ENCODE measurements at places on chromosomes 3 and 15.

- no peak for DNase-seq
These were observed 80.6 kb downstream of the ADAMTSL3 start for GRCh38 chr15:83734487-83734886.

DNA sequence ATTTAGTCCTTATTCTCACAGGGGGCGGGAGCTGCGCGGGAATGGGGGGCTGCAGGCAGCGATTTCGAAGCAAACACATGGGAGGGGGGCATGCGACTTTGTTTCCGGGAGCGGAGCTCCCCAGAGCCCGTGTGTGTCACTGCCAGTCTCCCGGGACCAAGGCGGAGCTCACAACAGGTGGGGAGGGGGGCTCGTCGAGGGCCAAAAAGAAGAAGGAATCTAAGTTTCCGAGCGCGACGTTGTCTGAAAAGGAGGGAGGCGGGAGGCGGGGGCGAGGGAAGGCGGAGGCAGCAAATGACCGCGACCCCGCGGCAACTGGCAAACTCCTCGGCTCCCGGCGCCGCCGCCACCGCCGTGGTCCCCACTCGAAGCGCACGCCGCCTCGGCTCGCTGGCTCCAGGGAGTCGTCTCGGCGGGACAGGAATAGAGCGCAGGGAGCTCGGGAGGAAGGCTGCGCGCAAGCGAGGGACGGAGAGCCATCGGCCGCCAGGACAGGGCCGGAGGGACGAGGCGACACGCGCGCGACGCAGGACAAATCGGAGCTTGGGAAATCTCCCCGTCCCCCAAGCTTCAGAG, 1.4 kb downstream of the FOXP1 start:
- peak; percentile 31 for DNase-seq

GRCh38 chr3:184523825-184524615, 37.6 kb upstream of the EPHB3 start:
- DNase-seq, result no peak

GRCh38 chr15:62546628-62547027, 381.5 kb upstream of the C2CD4B start:
- no peak for DNase-seq

DNA sequence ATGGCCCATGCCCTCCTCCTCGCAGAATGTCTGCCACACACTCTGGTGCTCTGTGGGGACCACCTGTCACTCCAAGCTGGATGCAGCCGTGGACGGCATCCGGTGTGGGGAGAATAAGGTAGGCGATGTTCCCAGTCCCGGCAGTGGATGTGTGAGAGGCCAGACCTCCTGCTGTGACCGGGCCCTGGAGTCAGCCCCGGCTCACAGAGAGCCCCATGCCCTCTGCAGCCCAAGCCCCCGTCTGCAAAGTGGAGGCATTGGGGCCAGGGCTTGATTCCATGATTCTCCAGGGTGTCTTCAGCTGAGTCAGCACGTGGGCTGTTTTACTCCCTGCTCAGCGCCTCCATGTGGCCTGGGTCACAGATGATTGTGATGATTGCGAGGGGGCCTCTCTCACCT, 32.2 kb downstream of the GOLGA6L10 start:
- DNase-seq, result no peak

GRCh38 chr3:151156618-151157216, 46.3 kb downstream of the GPR171 start:
- DNase-seq, result no peak

- peak; percentile 14 for DNase-seq
These were observed 697 bp downstream of the CHSY1 start for GRCh38 chr15:101250873-101251829.

DNA sequence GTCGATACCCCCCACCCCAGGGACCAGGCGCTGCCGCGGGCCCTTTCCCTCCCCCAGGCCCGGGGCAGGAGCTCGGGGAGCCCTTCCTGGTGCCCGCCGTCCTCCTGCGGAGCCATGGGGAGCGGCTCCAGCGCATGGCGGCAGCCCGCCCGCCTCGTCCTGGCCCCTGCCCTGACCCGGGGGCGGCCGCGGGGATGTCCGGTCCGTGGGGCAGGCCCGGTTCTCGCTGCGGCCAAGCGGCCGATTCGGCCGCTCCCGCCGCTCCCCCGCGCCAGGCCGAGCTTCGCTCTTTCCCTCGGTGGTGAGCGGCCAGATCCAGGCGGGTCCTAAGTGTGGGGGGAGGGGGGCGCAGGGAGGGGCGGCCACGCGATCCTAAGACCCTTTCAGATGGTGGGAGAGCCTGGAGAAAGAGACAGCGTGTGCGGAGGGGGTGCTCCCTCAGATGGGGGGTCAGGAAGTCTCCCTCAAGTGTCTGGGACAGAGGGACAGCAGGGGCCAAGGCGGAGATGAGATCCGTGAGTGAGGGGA, 1.3 kb downstream of the NEIL1 start:
- DNase-seq, result no peak

- no peak for DNase-seq
These were observed 4.9 kb downstream of the MON1A start for GRCh38 chr3:49924683-49925082.

DNA sequence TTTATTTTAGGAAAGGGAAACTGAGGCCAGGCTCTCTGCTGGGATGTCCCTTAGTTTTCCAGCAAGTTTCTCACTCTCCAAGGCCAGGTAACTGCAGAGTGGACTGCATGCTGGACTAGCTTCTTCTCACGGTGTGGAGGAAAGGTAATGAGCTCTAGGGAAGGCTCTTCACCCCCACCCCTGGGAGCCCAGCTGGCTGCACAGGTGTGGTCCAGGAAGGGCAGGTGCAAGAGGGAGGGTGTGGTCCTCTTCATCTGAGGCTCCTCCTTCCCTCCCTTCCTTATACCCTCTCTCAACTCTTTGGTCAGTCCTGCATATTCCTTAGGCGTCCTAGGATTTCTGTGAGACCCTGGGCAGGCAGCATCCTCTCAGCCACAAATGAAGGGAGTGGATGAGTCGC, 33.9 kb downstream of the RNU5B-1 start:
- DNase-seq, result no peak

GRCh38 chr3:14175383-14176037, 2.9 kb downstream of the XPC start:
- peak; percentile 36 for DNase-seq

DNA sequence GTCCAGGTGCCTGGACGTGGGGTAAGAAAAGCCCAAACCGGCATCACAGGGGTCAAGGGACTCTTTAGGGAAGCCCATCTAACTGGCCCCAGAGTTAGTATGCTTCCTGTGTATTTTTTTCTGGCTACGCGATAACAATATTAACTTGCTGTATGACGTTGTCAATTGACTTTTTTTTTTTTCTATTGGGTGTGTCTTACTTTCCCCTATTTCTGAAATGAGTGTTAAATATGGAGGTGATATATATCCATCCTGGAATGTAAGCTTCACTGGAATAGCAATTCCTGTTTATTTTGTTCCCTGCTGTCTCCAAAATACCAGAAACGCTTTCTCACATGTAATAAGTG, 598 bp upstream of the GMNC start:
- DNase-seq, result no peak

- no peak for DNase-seq
These were observed 79.7 kb downstream of the SEC22A start for GRCh38 chr3:123281406-123281805.

DNA sequence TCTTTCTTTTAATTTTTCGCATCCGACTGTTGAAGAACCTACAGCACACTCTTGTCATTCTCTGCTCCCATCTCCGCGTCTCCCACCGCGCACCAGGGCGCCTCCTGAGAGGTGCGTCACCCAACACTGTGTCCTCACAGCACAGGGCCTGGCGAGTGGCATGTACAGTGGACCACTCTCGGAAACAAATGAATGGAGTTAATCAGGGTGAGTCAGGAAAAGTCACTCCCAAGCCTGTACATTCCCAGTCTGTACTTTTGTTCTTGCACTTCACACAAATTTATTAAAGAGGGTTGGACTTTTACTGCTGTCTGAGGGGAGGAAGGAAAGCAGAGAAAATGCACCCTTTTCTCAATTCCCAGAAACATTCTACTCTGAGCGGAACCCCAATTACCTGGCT, 625 bp downstream of the COL6A6 start:
- DNase-seq, result no peak

GRCh38 chr3:23540600-23540999, 265.2 kb upstream of the UBE2E1 start:
- no peak for DNase-seq

GRCh38 chr3:158134363-158134762, 24.5 kb downstream of the RSRC1 start:
- DNase-seq, result no peak

- DNase-seq, result no peak
These were observed 116.1 kb downstream of the KCNH8 start for GRCh38 chr3:19264424-19264823.

DNA sequence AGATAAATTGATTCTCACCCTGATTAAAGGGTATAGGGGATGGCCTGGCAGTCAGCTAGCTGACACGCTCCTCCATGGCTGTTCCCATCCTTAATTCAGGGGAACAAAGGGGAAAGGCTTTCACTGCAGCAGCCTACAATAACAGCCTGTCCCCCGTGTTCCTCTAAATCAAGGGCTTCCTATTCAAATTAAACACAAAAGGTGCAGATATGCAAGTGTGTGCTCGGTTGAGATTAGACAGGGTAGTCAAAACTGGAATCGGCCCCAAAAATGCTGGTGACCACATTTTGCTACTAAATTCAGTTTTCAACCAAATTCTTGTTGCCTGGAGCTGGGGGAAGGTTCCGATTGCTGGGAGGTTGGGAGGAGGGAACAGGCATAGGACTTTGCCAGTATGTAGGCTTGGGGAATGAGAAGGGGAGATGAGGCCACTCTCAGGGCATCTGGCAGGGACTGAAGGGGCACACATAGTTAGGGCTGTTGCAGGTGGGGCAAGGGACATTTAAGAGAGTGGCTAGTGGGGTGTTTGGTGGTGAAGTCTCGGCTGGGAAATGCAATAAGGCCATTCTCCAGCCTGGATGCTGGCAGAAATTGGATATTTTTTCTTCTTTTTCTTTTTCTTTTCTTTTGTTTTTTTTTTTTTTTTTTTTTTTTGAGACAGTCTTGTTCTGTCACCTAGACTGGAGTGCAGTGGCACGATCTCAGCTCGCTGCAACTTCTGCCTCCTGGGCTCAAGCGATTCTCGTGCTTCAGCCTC, 32.9 kb upstream of the CTSH start:
- DNase-seq, result no peak

DNA sequence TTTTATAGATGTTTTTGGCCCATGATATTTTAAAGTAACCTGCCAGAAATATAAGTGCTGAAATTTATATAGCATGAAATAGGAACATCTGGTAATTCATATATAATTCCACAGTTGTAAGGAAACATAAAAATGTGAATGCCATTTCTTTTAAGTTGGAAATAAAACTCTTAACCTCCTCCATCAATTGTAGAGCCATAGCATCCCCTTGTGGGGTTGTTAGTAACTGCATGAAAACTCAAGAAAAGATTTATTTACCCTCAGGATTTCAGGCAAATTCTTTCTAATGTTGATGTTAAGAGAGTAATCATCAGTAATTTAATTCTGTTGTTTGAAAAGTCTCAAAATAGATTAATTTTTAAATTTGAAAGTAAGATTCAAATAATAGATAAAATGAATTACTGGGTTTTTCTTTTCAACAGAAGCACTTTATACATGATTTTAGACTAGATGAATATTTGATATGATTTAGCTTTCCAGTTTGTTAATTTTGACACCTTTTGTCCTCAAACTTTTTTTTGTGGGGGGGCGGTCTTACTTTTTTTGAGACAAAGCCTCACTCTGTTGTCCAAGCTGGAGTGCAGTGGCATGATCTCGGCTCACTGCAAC, 74.7 kb downstream of the RASA2 start:
- DNase-seq, result peak; percentile 20

DNA sequence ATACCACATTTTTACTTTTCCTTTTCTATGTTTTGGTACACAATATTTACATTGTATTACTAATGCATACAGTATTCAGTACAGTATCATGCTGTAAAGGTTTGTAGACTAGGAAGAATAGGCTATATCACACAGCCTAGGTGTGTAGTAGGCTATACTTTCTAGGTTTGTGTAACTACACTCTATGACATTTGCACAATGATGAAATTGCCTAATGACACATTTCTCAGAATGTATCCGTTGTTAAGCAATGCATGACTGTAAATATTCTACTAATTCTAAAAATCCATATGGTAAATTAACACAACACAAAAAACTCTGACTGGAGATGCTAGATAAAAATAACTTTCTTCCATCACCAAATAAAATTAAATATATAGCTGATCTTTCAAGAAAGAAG, 16.2 kb downstream of the NEDD4 start:
- DNase-seq, result no peak

- DNase-seq, result no peak
These were observed 56.9 kb downstream of the CD200R1L start for GRCh38 chr3:112789787-112790186.

DNA sequence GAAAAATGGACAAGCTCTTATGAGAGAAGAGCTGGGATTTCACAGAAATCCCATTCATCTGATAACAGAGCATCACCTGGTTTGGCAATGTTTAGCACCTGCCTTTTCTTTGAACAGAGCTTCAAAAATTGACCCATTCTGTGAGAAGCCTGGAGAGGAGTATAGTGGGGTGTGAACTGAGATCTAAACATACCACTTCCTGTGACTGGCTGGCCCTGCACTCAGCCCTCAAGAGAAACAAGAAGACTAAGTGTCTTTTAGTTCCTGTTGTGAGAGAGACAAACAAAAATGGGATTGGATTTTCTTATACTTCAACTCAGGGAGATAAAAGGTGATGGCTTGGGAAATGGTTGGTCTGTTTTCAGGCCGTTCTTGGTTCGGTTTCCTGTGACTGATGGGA, 1060.2 kb downstream of the ROBO1 start:
- DNase-seq, result no peak

GRCh38 chr3:115595611-115596275, 27.6 kb upstream of the GAP43 start:
- DNase-seq, result no peak

- no peak for DNase-seq
These were observed 459.9 kb downstream of the RAP2B start for GRCh38 chr3:153621953-153622352.

DNA sequence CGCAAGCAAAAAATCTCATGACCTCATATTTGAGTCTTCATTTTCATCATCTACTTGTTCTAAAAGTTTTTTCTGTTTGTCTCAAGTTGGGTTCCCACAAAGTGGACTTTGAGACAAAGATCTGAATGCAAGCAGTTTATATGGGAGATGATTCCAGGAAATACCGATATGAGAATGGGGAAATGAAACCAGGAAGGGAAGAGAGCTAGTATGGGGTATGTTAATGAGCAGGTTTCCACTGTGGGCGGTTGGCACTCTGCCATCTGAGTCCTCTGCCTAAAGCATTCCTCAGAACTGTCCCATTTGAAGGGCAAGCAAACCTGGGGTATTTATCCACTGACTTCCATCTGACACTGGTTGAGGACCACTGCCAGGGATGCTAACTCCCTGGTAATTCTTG, 8.8 kb downstream of the ADPRH start:
- DNase-seq, result no peak

DNA sequence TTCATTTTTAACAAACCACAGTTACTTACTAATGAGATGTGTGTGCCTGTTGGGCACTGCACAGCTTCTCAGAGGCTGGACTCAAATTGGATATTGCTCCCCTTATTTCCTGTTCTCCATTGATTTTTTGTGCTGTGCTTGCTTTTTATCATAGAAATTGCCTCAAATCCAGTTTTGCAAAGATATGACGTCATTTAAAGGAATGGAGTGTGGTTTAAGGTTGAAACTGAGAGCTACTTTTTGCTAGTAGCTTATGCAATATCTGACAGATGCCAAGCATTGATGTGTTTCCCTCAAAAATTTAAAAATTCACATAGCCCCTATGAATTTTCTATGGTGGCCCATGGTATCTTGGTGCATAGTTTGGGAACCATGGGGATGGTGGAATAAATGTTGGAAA, 67.7 kb upstream of the ROPN1 start:
- DNase-seq, result no peak
